ENCODE measurements at places on chromosomes 6 and 20.

GRCh38 chr20:25281541-25281991, 33.7 kb downstream of the PYGB start:
- DNase-seq = no peak

DNA sequence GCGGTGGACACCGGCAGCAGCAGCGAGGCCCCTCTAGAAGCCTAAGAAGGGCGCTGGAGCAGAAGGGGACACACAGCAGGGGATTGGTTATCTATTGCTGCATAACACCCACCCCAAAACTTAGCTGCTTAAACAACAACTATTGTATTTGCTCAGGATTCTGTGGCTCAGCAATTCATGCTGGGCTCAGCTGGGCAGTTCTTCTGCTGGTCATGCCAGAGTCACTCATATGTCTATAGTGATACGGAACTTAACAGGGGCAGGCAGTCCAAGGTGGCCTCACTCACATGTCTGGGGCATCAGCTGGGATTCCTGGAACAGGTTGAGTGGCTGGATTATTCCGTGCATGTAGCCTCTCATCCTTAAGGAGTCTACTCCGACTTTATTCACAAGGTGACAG, 17.6 kb upstream of the PPP1R16B start:
- DNase-seq = no peak

- no peak for DNase-seq
These were observed at the start of gene CFB for GRCh38 chr6:31945507-31946369. CFB (plus strand) TSS chr6:31946095; CDS start chr6:31946222, 127 bp downstream.

DNA sequence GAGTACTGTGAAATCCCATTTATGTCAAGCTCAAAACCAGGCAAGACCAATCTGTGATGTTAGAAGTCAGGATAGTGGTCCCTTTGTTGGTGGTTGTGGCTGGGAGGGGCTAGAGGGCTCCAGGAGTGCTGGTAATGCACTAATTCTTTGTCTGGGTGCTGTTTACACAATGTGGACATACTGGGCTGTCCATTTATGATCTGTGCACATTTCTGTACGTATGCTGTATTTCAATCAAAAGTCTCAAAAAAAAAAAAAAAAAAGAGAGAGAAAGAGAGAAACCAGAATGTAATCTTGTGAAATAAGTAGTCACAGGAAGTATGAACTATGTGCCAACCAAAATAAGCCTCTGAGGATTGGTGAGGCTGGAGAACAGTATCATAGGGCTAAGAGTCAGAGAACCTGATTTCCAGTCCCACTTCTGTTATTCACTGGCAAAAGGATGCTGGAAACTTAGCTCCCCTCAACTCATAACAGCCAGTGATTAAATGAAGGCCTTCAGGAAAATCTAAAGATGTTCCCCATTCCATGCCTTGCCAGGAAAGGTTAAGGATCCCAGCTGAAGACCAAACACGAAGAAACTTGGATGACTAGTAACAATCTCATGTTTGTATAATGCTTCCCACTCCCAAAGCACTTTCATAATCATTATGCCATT, 19.6 kb upstream of the TRAM2 start:
- no peak for DNase-seq

DNA sequence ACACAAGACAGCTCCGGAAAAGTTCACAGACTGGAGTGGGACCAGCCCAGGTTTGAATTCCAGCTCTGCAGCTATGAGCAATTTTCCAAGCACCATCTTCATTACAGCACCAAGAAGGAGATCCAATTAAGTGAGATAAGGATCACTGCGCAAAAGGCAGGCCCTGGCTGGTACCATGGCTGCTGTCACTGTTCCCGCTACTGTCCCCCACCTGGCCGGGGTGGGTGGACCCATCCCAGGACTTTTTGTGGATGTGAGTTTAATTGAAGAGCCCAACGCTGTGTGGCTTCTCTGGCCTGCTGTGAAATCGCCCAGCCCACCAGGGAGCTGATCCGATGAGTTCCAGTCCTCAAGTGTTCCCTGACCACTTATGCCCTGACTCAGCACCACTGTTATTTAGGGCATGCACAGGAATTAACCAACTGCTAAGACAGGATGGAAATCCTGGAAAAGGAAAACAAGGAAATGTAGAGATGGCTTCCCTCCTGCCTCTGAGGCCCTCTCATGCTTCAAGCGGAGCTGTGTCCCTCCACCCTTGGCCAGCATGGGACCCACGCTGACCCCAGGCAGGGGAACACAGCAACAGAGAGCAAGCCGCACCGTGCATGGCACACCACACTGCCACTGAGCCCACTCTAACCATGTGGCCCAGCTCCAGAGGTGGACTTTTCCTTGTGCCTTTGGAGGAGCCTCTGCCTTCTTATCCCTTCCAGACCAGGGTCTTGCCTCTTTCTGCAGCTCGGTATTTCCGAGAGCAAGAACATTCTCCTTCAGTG, 150.0 kb upstream of the CST7 start:
- no peak for DNase-seq

DNA sequence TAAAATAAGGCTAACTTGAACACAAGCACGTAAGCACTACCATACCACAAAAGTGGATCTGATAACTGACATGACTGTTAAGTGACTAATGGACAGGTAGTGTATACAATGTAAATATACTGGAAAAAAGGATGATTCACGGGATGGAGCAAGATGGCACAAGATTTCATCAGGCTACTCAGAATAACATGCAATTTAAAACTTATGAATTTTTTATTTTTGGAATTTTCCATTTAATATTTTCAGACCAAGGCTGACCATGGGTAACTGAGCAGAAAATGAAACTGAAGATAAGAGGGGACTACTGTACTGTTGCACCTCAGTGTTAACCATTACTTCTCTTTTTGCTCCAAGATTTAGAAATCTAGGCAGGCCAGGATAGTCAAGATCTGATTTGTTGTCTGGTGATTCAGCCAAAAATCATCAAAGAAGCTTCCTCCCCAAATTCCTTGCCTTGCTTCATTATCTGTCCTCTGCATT, 45.4 kb downstream of the TPBG start:
- DNase-seq = no peak

DNA sequence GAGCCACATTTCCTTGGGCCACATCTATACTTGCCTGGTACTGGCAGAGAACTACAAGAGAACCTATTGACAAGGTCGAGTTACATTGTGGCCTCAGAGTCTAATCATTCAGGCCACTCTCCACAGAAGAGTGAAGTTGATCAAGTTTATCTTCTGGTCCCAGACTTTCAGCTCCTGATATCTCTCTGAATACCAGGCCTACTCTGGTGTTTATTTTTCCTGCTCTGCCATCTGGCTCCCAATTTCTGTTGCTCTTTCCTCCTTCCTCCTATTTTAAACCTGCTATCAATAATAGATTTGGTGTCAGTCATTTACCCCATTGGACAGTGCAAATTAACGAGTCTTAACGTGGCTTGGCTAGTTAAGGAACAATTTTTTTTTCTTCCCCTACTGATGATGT, 46.6 kb downstream of the SCGN start:
- no peak for DNase-seq

DNA sequence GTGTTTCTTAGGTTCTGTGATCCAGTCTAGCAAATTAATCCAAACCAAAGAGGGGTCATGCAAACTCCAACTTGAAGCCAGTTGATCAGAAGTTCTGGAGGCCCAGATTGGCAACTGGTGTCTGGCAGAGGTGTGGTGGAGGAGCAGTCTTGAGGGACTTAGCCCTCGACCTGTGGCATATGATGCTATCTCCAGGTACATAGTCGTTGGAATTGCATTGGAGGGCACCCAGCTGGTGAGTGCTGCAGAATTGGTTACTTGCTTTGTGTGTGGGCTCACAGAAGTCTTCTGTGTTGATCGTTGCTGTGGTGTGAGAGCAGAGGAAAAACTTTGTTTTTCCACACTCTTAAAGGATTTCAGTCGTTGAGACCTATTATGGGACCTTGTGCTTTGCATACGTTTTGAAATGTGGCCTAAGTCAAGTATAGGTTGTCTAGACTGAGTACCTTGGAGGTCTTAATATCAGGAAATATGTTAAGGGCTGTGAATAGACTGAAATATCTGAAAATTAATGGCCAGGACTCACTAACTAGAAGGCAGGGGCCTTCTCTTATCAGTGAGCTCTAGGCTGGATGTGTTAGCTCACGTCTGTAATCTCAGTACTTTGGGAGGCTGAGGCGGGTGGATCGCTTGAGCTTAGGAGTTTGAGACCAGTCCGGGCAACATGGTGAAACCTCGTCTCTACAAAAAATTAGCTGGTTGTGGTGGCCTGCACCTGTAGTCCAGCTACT, 7.8 kb downstream of the PANK2 start:
- no peak for DNase-seq

DNA sequence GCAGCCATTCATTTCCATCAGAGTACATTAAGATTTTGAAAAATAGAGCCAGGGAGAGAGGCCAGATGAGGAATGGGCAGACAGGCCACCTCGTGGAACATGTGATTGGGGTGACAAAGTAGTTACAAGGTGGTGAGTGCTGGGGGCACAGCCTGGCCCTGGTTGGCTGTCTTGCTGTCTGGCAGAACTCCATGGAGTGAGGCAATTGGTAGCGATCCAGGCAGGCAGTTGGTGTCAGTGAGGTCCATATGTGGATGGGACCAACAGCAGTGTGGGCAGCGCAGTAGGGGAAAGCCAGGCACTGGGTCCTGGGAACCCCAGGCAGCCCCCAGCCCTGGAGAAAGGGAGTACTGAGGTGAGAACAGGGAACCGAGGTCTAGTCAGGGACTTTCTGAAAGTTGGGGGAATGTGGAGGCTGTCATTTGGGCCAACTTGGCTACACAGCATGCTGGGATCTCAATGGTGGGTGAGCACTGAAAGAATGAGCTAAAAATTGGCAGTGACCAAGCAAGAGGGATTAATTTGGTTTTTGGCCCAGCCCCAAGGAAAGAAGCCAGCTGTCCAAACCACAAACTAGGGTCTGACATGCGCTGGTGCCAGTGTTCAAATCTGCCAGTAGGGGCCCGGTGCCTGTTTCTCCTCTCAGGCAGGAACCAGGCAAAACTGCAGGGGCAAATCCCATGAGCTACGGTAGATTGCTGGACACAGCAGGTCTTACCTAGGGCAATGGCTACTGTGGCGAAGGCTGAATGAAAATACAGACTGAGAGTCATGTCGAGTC, 61.4 kb upstream of the E2F3 start:
- no peak for DNase-seq

- no peak for DNase-seq
These were observed 418.0 kb upstream of the IMPG1 start for GRCh38 chr6:76490456-76490855.

- DNase-seq = no peak
These were observed 168.6 kb downstream of the RNF144B start for GRCh38 chr6:18555750-18556149.

- DNase-seq = no peak
These were observed 154.8 kb upstream of the KCNQ5 start for GRCh38 chr6:72466971-72467566.

GRCh38 chr6:14417377-14417776, 299.8 kb downstream of the CD83 start:
- DNase-seq = no peak

DNA sequence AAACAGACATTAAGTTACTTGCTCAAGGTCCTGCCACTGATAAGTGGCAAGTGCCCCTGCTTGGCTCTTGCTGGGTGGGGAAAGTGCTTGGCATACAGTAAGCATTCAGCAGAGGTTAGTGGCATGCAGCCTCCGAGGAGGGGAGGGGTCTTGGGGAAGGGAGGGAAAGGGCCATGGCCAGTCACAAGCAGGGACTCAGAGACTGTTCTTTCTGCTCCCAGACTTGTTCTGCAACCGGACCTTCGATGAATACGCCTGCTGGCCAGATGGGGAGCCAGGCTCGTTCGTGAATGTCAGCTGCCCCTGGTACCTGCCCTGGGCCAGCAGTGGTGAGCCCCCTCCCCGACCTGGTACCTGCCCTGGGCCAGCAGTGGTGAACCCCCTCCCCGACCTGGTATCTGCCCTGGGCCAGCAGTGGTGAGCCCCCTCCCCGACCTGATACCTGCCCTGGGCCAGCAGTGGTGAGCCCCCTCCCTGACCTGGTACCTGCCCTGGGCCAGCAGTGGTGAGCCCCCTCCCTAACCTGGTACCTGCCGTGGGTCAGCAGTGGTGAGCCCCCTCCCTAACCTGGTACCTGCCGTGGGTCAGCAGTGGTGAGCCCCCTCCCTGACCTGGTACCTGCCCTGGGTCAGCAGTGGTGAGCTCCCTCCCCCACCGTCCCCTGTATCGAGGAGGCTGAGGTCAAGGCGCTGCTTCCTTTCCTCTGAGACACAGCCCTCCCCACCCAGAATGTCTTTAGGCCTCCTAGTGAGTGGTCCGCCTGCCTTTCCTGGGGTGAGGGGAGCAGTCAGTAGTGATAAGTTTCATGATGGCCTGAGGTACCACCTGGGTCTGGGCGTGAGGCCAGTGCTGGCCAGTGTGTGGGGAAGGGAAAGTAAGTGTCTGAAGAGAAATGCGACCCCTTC, 8.9 kb downstream of the GLP1R start:
- no peak for DNase-seq

DNA sequence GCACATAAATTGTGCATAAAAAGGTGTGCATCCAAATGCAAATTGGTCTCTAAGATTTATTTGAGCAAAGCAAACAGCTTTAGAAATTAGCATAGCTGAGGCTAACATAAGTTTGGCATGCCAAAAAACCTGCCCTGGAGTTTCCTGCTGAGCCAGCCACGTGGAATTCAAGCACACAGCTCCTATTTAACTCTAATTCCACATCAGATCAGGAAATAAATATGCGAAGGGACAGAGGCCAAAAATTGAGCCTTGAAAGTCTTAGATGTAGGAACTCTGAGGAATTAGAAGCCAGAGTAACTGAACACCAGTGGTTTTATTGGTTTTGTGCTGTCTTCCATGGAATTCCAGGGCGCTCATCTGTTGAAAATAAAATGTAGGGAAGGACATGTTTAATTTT, 19.6 kb downstream of the SOBP start:
- no peak for DNase-seq

DNA sequence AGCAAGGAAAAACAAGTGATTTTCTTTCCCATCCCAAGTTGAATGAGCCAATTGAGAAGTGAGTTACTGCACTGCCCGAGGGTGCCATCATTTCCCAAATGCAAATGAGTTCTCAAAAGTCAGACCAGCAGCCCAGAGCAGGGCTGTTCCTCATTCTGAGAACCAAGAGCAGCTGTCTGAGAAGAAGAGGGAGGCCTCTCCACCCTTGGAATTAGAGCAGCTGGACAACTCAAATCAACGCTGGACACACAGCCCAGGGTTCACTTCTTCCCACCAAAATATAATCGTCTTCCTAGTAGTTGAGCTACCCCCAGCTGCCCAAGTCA, 4.6 kb upstream of the PREX1 start:
- DNase-seq = no peak

GRCh38 chr6:127737009-127737486, 160.1 kb downstream of the C6orf58 start:
- DNase-seq = no peak
